ENCODE measurements at places on chromosomes 2 and 18.

DNA sequence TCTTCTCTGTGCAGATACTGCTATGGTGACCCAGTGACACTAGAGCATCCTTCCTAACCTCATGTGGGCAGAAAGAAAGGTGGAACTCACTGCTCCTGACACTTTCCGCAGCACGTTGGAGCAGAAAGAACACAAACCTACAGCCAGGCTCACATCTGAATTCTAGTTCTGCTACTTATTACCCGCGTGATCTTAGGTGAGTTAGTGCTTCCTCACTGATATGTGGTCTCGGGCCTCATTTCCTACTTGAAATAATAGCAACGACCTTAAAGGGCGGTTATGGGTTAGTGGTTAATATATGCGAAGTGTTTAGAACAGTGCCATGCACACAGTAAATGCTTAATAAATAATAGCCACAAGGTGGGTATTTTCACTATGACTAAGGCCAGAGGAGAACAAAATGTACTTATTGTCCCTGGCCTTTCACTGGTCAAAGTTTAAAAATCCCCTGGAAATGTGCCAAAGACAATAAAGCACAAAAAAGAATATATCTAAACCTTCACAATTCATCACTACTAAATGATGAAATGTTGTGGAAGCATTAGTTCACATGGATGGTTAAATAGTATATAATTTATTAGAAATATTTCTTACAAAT, 66.6 kb downstream of the MYOM1 start:
- DNase-seq, result no peak

- DNase-seq, result no peak
These were observed 159.9 kb downstream of the LOXHD1 start for GRCh38 chr18:46497129-46497528.

- DNase-seq, result no peak
These were observed 78.0 kb downstream of the PTPN4 start for GRCh38 chr2:119837759-119838158.

GRCh38 chr2:218961229-218961628, 1.8 kb downstream of the CDK5R2 start:
- no peak for DNase-seq

GRCh38 chr2:46377666-46378560, 80.7 kb downstream of the EPAS1 start:
- no peak for DNase-seq

DNA sequence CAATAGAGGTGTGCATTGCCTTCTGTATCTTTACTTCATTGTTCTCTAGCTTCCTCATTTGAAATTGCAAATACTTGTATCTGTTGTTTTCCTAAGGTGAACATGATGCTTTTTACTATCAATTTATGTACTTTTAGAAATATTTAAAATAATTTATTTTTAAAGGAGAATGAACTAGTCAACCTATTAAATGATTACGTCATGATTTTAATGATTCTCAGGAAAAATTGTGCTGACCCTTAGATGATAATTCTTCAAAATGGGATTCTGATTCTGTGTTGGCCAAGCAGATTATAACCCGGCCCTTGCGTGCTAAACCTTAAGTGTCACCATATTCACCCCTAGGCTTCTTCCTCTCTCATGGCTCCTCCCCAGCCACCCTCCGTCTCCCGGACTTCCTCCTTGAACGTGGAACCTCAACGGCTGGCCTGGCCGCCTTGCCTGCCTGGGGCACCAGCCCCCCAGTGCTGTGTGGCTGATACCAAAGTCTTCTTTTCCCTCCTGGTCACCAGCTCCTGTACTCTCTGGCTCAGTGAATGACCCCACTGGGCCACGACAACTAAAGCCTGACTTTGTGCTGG, 292.0 kb downstream of the GBX2 start:
- no peak for DNase-seq

GRCh38 chr2:20241973-20242726, 17.2 kb upstream of the SDC1 start:
- no peak for DNase-seq

DNA sequence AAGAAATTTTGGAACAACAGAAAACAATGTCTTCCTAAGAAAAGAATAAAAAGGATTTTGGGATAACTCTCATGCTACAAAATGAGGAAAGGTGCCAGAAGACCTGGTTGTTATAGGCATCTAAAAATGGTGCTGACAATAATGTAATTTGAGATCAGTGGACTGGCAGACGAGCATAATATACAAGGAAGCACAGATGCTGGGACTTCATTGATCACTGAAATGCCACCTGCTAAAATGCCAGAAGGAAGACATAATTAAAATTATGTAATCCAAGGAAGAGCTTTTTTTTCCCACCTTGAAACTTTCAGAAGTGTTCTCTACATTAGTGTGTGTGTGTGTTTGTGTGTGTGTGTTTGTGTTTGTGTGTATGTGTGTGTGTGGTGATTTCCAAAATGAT, 535.9 kb downstream of the XIRP2 start:
- no peak for DNase-seq
